ENCODE measurements at places on chromosomes 3 and 15.

DNA sequence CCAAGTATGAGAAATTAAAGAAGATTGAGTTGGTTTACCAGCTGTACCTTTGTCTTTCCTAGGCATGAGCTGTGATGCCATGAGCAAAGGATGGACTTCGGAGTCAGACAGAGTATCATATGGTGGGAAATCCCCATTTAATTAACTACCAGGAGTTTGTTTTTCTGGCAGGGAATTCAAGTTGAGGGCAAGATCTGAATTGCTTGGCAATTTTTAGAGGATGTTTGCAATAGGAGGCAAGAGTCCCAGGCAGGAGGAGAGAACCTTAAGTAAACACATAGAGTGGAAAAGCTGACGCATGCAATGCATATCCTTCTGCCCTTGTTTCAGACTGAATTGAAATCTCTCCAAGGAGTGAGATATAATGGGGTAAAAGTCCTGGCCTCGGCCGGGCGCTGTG, 569.7 kb upstream of the MDFIC2 start:
- DNase-seq = no peak

DNA sequence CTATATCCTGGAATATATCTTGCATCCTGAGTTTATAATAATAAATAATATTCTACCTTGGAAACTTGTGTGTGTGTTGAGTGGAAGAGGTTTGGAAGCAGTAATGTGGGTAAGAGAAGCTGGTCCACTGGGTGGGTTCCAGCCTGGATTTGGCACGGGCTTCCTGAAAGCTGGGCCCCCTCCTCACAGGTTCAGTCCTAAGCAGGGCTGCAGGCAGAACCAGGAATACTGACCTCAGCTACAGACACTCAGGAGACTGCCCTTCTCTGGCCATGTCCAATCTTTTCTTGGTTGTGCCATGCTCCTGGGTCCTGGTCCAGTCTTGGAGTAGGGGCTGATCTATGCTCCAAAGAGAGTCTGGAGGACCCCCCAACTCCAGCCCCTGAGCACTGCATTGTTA, 4.5 kb downstream of the MYD88 start:
- no peak for DNase-seq

DNA sequence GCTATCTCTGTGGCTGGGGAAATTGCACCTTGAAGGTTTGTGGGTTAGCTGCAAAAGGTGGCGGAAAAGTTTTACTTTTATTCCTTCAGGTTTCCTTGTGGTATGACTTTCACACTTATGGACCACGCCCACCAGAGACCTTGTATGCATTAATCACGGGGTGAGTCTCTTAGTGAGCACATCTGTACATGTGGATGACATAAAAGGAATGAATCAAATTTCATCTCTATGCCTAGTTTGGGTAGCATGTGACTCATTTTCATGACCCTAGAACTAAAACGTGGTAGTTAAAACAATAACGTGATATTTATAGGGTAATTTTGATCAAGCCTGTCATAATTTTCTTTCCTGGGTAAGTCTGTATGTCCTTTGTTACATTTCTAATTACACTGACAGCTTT, 141.7 kb downstream of the PDCD6IP start:
- DNase-seq = no peak

DNA sequence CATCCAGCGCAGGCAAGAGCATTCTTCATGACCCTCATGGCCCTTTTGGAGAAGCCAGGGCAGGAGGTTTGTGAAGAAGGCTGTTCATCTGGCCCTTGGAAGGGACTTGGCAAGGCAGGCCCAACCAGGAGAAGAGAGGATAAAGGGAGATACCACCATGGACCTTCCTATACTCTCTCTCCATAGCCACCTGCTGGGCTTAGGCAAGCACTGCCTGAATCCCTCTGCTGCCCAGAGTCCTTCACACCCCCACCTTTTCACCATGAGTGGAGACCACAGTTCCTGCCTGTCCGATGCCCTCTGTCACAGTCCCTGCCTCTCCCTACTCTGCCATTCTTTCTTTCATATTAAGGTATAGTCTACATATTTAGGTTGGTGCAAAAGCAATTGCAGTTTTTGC, 10.6 kb upstream of the SFMBT1 start:
- DNase-seq = peak; percentile 30

- no peak for DNase-seq
Measured at GRCh38 chr3:123816673-123817207, 67.4 kb downstream of the MYLK start.

- DNase-seq = no peak
Measured at GRCh38 chr3:12622335-12622734, 41.6 kb downstream of the RAF1 start.

DNA sequence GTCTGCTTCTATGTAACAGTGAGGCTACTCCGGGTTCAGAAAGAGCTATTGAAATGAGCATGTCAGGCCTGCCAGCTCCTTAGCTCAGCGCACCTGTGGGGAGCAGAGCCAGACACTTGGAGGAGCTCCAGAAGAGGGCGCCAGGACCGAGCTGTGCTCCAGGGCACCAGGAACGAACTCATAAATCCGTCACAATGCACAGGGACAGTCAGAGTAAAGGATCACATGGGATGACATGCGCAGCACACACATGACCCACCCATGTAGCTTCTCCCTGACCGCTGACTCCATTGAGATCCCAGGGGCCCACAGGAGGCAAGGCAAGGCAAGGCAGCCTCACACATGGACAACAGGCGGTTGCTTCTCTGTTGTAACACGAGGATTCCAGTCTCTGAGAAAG, 26.0 kb upstream of the GNB5 start:
- no peak for DNase-seq

- no peak for DNase-seq
Measured at GRCh38 chr15:89359471-89360293, 25.1 kb upstream of the POLG start.

DNA sequence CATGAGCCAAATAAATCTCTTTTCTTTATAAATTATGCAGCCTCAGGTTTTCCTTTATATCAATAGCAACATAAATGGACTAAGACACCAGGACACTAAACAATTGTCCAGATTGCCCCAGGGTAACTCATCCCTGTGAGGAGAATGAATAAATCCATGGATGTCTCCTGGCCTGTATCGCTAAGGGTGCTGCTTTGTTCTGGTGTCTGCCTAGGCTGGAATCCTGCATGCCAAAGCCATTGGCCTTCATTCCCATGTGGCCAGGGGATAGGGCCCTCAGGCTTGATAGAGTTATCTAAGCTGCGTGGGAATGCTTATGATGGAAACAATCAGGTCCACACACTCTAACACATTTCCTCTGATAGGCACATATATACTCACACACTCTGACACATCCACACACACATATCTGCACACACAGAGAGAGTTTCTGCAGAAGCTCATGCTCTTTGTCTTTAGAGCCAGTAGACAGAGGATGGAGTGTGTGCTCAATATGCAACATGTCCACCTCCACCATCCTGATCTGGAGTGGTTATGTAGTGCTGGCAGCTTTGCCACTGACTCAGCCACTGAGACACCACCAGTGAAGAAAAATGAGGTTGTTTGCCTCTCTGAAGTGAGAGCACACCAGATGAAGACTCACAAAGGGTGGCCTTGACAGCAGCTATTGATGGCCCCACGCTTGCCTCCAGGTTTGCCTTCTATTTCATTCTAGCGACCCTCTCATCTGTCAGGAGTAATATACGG, 24.0 kb upstream of the DGKG start:
- DNase-seq = no peak

DNA sequence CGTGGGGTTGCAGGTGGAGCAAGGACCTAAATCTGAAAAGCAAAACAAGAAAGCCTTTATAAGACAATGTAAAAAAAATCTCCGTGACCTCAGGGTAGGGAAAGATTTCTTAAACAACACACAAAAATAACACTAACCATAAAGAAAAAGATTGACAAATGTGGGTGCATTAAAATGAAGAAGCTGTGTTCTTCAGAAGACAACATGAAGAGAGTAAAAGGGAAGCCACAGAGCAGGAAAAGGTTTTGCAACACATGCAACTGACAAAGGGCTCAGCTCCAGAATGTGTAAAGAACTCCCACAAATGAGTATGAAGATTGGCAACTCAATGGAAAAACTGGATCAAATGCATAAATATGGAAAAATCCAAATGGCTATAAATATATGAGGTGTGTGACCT, 74.2 kb downstream of the MAGEF1 start:
- no peak for DNase-seq

DNA sequence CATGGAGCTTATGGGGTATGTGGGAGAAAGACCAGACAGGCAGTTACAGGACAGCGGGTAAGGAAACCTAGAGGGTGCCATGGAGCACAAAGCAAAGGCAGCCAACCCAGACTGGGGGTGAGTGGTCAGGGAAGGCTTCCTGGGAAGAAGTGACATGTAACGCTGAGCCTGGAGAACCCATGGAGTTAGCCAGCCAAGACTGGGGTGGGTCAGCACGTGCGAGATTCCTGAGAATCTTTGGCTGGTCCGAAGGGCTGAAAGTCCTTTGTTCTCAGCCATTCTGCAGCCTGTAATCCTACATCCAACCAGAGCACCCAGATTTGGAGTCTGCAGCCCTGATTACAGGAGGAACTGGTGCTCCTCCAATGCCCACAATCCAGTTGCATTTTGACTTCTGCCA, 120.1 kb upstream of the WNT5A start:
- no peak for DNase-seq

DNA sequence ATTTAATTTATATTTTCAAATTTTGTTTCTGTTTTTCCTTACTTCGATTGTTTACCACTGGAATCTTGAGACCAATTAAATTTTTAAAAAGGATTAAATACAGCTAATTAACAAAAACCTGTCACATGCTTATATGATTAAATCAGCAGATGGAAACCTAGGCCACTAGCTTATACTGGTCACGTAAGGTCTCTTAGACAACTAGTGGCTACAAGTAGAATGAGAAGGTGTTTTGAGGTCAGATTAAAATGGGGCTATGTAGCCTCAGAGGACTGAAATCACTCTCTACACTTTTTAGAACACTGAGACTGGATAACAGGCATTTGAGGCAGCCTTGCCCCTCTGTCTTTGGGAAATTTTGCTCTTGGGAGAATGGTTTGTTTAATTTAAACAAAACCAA, 246.5 kb upstream of the ONECUT1 start:
- no peak for DNase-seq

All from activated CD8-positive, alpha-beta memory T cell treated with anti-CD3 and anti-CD28 coated beads for 24 hours (primary cell).